GM13976 (cell line): ENCODE measurements at places on chromosomes 11 and 22.

- DNase-seq = peak; percentile 51
These were observed 70.4 kb downstream of the GGTLC2 start for GRCh38 chr22:22714600-22715335.

DNA sequence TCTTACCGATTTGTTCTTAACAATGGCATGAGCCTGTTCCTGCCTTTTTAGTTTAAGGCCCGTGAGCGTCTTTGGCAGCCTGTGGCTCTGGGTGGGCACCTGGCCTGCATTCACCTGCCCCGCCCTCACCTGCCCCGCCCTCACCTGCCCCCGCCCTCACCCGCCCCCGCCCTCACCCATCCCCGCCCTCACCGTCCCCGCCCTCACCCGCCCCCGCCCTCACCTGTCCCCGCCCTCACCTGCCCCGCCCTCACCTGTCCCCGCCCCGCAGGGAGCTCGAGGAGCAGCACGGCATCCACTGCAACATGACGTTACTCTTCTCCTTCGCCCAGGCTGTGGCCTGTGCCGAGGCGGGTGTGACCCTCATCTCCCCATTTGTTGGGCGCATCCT is 14.2 kb downstream of the GATD1 start:
- no peak for DNase-seq

- DNase-seq = no peak
These were observed 59.9 kb downstream of the PAK1 start for GRCh38 chr11:77413850-77414460.

GRCh38 chr11:65894034-65894591 is 3.6 kb downstream of the CCDC85B start:
- no peak for DNase-seq

DNA sequence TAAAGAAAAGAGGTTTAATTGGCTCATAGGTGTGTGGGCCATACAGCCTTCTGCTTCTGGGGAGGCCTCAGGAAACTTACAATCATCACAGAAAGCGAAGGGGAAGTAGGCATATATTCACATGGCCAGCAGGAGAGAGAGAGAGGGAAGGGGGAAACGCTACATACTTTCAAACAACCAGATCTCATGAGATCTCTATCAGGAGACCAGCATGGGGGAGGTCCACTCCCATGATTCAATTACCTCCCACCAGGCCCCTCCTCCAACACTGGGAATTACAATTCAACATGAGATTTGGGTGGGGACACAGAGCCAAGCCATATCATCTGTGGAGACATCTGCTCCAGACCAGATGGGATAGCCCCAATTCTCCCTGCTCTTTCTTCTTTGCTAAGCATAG is 866.0 kb downstream of the BRD1 start:
- DNase-seq = no peak

DNA sequence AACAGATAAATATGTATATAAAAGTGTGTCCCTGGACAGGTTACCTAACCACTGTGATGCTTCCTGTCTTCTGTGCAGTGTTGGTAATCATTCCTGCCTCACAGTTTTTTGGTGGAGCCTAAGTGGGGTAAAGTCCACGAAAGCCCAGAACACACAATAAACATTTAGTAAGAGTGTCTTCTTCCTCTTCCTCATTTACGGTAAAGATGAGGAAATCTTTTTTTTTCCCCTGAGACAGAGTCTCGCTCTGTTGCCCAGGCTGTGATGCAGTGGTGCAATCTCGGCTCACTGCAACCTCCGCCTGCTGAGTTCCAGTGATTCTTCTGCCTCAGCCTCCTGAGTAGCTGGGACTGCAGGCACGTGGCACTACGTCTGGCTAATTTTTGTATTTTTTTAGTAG is 117.1 kb downstream of the LDLRAD3 start:
- no peak for DNase-seq

DNA sequence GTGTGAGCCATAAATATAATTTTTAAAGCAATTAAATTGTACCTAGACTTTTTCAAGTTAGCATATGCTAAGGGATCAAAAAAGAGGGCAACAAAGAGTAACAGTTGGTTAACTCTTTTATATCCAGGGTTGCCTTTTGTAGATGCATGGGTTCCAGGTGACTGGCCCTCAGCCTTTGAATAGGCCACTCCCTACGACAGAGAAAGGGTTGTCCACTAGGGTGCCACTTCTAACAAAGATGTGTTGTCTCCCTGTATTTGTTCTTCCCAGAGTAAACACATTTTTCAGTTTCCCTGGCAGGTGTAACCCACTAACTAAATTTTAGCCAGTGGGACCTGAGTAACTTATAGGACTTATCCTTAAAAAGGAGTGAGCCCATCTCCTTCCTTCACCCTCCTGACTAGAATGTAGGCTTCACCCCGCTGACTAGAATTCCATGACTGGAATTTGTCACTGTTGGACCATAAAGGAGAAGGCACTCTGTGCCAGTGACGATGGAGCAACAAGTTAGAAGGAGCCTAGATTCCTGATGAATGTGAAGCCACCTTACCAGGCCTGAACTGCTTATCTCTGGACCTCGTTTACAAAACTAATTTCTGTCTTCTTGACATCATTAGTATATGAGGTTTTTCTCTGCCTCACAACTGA is 16.6 kb downstream of the TUG1 start:
- no peak for DNase-seq

DNA sequence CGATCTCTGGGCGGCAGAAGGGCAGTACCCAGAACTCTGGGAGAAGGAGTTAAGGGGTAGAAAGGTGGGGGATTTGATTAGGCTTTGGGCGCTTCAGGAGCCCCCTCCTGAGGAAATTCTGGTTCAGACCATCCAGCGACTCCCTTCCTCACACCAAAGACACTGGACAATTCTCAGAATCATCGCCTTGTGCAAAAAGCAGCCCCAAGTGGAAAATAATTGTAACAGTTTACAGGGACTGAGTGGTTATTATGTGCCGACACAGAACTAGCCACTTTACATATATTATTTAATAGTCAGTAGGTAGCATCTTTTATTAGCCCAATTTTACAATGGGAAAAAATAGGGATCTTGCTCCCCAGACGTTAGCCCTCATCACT is 662 bp upstream of the TRIM3 start:
- DNase-seq = no peak

- DNase-seq = no peak
These were observed 237.5 kb downstream of the MIAT start for GRCh38 chr22:26894766-26895485.

DNA sequence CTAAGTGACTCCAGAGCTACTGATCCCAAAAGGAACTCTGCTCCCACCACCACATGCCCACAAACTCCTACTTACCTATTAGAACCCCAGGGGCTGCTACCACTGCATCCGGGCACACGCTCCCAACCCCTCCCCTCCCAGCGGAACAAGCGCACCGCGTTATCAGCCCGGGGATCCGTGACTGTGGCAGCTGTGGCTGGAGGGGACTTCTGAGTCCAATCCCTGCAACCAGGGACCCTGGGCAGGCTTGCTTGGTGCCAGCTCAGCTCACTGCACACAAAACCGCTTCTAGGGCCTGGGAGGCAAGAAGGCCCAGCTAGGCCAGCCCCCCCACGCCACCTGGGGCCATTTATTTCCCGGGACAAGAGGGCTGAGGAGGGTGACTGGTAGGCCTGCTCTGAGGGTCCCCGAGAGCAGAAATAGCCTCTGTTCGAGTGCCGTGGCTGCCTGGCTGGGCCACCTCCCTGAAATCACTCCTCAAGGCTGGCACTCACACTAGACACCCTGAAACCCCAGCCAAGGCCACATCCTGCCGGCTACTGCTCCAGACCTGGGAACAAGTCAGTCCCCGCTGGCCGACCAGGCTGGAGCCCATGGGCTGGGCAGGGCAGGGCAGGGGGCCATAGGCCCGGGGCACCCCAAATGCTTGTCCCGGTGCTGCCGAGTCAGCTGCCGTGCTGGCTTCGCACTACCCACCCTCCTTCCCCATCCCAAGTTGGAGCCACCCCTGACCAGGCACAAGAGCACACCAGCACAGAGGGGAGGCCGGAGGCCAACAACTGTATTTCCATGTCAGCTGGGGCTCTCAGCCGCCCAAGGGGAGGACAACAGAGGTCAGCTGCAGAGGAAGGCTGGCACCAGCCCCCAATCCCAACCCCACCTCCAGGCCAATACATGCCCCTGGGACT is 1.9 kb upstream of the IFITM10 start:
- DNase-seq = no peak

- DNase-seq = no peak
These were observed 91.8 kb downstream of the TBC1D22A start for GRCh38 chr22:46854125-46854870.

DNA sequence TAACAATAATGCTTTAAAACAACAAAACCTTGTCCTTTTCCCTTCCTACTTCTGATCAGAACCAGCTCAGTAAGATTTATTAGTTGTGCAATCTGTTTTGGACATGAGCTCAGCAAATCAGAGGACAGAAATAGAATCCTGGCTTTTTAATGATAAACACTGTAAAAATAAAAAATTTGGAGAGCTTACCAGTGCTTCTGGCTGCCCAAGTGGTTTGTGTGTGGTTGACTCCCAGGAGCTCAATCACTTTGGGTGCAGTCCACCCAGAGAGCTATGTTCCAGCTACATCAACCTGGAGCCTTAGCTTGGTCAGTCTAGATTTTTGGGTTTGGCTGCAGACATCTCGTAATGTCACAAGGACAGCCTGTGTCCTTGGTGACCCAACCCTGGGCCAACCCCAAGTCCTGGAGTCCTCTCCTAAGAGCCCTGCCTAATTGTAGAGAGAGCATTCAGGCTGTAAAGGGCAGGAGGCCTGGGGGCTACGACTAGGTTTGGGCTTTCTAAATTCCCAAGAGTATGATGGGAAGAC is 28.5 kb downstream of the CD44 start:
- DNase-seq = no peak

DNA sequence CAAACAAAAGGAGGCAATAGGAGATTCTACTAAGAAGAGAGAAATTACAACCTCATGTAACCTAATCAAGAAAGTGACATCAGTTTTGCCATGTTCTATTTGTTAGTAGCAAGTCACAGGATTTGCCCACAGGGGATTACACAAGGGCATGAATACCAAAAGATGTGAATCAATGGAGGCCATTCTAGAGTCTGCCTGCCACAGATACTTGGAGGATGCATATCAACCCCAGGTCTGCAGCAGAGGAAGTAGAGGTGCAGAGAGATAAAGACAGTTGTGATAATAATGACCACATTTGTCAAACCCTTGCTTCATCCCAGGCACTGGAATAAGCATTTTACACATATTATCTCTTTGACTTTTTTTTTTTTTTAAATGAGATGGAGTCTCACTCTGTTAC is 2.4 kb upstream of the ASCC2 start:
- DNase-seq = no peak

DNA sequence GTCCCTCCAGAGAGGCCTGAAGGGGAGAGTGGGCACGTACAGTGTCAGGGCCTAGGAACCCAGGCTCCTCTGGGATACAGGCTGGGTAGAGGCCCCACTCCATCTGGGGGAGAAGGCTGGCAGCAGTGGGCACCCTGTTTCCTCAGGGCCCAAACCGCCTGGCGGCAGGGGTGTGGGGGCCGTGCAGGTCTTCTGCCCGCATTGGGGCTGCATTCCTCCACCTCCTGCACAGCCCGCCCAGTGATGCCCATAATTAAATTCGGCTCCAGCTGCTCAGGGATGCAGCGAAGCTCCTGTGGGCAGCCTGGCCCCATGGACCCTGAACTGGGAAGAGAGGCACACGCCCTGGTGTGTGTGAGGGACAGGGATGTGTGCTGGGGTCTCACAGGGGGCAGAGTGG is 35.4 kb downstream of the KCNQ1OT1 start:
- peak; percentile 16 for DNase-seq

DNA sequence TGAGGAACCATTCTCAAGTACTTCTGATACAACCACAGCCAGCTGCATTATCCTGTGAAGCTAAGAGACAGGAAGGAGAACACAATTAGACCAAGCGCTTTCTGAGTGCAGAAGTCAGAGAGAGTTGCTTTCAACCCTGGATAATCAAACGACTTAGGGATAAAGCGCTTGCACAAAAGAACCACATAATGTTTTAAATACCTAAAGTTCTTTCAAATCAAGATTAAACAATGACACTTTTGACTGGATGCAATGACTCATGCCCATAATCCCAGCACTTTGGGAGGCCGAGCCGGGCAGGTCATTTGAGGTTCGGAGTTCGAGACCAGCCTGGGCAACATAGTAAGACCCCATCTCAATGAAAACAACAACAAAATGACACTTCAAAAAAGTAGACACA is 145.1 kb downstream of the SWAP70 start:
- no peak for DNase-seq

GRCh38 chr11:14270690-14271542 is 88.1 kb downstream of the RRAS2 start:
- peak; percentile 58 for DNase-seq

DNA sequence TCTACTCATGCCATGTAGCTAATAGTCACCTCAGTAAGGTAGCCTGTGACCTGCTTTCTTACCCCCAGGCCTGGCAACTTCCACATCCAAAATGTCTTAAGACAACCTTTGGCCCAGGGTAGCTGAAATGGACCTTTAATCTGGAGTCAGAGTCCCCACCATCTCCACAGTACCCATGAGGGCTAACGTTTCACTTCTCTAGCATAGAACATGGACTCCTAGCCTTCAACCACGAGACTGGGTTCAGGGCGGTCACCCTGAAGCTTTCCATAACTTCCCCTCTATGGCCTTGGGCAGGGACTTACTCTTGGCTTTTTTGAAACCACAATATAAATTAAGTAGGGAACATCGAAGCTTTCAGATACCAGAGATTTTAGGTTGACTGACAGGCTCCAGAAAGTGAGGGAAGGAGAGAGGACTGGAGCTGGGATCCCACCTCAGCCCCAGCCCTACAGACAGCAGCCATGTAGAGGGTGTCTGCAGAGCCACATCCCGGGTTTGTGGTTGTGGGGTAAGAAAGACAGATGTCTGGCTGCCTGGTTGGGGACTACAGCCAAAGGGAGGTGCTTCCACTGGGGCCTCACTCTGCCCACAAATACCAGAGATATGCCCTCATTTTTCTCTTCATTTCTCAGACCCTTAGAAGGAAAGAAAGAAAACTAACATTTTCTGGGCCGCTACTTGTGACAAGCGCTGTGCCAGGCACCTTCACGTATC is 2.6 kb downstream of the TBC1D10A start:
- no peak for DNase-seq

- no peak for DNase-seq
These were observed 1786.5 kb upstream of the RAG2 start for GRCh38 chr11:38384568-38384967.

- no peak for DNase-seq
These were observed 9.2 kb upstream of the ALX4 start for GRCh38 chr11:44319170-44319551.
